ENCODE measurements at places on chromosomes 5 and 9.
A peak's percentile ranks its signal among the peaks of the same experiment; 100 is the strongest.

- H3K4me1 ChIP-seq = peaks cover 2% of the 10 kb centered on the region
- H3K27ac ChIP-seq = no peak overlapping the region
Observed at GRCh38 chr5:79111960-79112702, 522 bp downstream of the BHMT start.

GRCh38 chr5:178121391-178122276 is 8.3 kb downstream of the N4BP3 start:
- no peaks in the 10 kb centered on the region for H3K36me3 ChIP-seq
- no peak for DNase-seq
- H3K4me3 ChIP-seq = peak overlapping the region; percentile 64
- H3K4me1 ChIP-seq = peaks cover 14% of the 10 kb centered on the region
- H3K27ac ChIP-seq = peak overlapping the region; percentile 27

DNA sequence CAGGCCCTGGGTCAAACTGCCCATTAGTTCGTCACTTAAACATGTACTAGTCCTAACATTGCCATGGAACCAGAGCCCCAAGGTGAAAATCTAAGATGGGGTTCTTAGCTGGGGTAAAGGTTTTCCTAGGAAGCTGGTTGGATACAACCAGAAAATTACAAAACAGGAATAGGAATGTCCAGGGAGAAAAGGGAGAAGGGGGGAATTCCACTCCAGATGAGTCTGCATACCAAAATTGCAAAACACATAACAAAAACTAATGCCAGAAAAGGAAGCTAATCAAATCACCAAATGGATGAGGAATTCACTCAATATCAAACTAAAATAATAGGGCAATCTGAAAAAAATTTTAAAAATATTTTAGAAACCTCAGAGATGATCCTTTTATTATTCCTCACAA is 396.2 kb downstream of the EFNA5 start:
- no peak for DNase-seq
- no peak overlapping the region for H3K27ac ChIP-seq
- H3K27me3 ChIP-seq = no peaks in the 10 kb centered on the region
- H3K4me3 ChIP-seq = no peak overlapping the region
- H3K4me1 ChIP-seq = peaks cover 2% of the 10 kb centered on the region

DNA sequence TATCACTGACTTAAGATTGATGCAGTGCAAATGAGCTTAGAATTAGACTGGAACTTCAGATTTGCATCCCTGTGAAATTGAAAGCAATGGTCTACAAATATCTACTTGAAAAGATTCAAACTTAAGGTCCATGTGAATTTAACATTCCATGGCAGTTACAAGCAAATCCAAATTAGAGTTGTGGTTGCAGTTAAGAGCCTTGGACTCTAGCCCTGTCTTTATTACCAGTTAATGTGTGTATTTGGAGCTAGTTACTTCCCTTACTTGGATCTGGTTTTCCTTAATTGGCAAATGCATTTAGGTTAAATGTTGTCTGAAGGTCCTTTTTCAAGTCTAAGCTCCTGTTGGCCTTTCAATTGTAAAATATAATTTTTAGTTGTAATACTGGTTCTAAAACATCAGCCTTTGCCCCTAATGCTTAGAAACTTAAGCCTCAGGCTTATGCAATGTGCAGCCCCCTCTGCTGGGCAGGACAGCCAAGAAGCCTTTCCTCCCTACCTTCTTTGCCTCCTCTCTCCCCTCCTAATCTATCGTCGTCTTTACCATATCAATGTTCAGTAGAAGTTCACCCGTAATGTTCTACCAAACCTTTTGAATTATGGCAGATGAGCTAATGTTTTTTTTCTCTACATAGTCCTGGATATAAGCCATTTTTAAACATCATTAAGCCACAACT is 59.5 kb downstream of the ERMP1 start:
- no peak overlapping the region for H3K4me3 ChIP-seq
- H3K27ac ChIP-seq = peak overlapping the region; percentile 75
- no peak for DNase-seq
- H3K4me1 ChIP-seq = peaks cover 8% of the 10 kb centered on the region
- peaks cover 15% of the 10 kb centered on the region for H3K36me3 ChIP-seq

GRCh38 chr9:131625790-131626670 is 80.7 kb downstream of the PRRT1B start:
- peaks cover 30% of the 10 kb centered on the region for H3K4me1 ChIP-seq
- peak overlapping the region; percentile 97 for H3K27ac ChIP-seq
- peaks cover 3% of the 10 kb centered on the region for H3K36me3 ChIP-seq

GRCh38 chr9:109181284-109181683 is 14.2 kb upstream of the FRRS1L start:
- H3K27ac ChIP-seq = no peak overlapping the region
- peaks cover 9% of the 10 kb centered on the region for H3K27me3 ChIP-seq
- peaks cover 6% of the 10 kb centered on the region for H3K4me1 ChIP-seq
- no peaks in the 10 kb centered on the region for H3K36me3 ChIP-seq
- no peak for DNase-seq
- no peak overlapping the region for H3K4me3 ChIP-seq

DNA sequence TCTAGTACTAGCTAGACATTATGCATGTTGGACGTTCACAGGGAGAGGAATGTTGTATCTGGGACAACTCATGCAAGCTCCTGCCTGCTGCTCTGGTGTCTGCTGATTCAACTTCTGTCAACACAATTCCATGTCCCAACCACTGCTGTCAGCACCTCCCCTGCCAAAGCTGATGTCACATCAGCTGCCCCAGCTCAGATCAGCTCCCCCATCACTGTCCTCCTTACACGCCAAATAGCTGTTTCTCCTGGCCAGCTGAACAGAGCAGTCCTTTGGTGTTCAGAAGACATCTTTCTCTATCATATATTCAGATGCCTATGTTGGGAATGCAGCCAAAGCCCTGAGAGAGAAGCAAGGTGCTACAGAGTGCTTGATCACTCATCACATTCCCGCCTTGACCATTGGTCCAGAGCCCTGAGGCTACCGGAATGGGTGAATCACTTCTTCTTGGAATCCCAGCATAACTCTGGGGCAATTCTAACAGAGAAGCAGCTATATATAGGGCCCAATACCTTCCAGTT is 223.3 kb downstream of the SEC61B start:
- no peak overlapping the region for H3K4me3 ChIP-seq
- no peak overlapping the region for H3K27ac ChIP-seq
- peaks cover 2% of the 10 kb centered on the region for H3K36me3 ChIP-seq
- DNase-seq = no peak

- no peak overlapping the region for H3K27ac ChIP-seq
- no peaks in the 10 kb centered on the region for H3K27me3 ChIP-seq
- H3K36me3 ChIP-seq = no peaks in the 10 kb centered on the region
- no peak for DNase-seq
Observed at GRCh38 chr5:124772457-124773200, 26.2 kb upstream of the ZNF608 start.

DNA sequence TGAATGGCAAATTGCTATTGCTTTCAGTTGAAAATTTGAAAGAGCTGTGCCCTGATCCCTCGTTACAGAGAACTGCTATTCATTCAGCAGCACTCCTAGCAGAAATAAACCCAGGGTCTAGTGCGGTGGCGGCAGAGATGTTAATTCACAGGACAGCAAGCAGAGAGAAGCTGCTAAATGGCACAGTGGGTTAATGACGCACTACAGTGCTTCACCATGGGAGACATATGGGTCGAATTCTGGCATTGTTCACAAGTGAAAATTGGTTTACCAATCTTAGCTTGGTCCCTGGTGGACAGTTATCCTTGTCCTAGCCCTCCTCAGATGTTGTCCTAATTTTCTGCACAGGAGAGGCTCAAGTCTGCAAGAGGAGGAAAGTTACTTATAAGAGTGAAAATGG is 807.4 kb downstream of the TLE1 start:
- no peak overlapping the region for H3K4me3 ChIP-seq
- H3K27ac ChIP-seq = no peak overlapping the region
- no peaks in the 10 kb centered on the region for H3K36me3 ChIP-seq
- DNase-seq = no peak
- no peaks in the 10 kb centered on the region for H3K4me1 ChIP-seq

GRCh38 chr5:114948986-114949621 is 220.6 kb downstream of the TRIM36 start:
- H3K27ac ChIP-seq = no peak overlapping the region
- no peak for DNase-seq
- H3K36me3 ChIP-seq = no peaks in the 10 kb centered on the region
- H3K4me1 ChIP-seq = no peaks in the 10 kb centered on the region

GRCh38 chr5:142364251-142365145 is 39.7 kb upstream of the SPRY4 start:
- peaks cover 23% of the 10 kb centered on the region for H3K4me1 ChIP-seq
- H3K4me3 ChIP-seq = no peak overlapping the region
- no peaks in the 10 kb centered on the region for H3K27me3 ChIP-seq
- no peaks in the 10 kb centered on the region for H3K36me3 ChIP-seq
- no peak overlapping the region for H3K27ac ChIP-seq

- H3K27me3 ChIP-seq = peaks cover 42% of the 10 kb centered on the region
- peaks cover 2% of the 10 kb centered on the region for H3K36me3 ChIP-seq
- no peak for DNase-seq
- H3K4me1 ChIP-seq = peaks cover 2% of the 10 kb centered on the region
- no peak overlapping the region for H3K4me3 ChIP-seq
Observed at GRCh38 chr9:138022121-138022741, 144.6 kb downstream of the CACNA1B start.

- H3K27me3 ChIP-seq = no peaks in the 10 kb centered on the region
- no peaks in the 10 kb centered on the region for H3K4me1 ChIP-seq
- H3K4me3 ChIP-seq = no peak overlapping the region
- no peaks in the 10 kb centered on the region for H3K36me3 ChIP-seq
Observed at GRCh38 chr5:30438785-30439184, 754.7 kb upstream of the CDH6 start.

DNA sequence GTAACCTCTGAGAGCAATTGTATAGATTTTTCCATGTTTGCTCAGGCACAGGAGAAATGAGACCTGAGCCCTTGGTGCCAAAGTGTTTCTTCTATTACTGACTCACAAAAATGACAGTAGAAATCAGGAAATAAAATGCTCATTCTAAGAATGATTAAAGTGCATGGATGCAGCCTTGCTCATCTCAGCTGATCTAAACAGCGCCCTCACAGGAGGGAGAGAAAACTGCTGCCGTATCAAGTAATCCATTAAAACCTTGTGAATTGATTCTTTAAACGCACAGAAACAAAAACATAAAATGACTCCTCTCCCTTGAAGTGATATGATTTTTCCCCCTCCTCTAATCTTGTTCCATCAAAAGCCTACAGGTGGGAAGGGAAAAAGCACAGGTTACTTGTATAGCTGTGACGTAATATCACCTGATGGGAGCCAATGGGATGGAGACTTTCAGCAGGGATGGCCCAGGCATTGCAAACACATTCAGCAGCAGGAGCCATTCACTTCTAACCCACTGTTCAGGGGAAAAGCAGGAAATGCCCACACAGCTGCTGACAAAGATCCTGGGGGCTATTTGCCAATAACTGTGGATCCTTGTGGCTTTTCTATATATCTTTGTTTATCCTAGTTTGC is 76.7 kb downstream of the PLCXD3 start:
- no peaks in the 10 kb centered on the region for H3K27me3 ChIP-seq
- H3K27ac ChIP-seq = no peak overlapping the region
- H3K36me3 ChIP-seq = no peaks in the 10 kb centered on the region
- no peaks in the 10 kb centered on the region for H3K4me1 ChIP-seq
- no peak for DNase-seq

DNA sequence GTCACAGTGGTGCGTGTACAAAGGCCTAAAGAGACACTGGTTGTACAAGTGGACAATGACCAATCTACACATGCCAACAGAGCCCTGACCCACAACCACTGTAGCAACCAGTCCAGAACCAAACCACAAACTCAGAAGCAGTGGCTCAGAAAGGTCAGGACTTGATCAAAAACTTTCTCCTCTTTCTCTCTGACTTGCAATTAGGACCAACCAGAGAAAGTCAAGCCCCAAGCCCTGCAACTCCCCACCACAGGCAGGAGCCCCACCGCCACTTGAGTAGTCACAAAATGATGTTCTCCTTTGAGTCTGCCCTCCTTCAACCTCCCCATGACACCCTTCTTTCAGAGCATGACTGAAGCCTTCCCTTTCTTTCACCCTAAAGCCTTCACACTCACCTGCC is 291.8 kb downstream of the CDH10 start:
- no peaks in the 10 kb centered on the region for H3K27me3 ChIP-seq
- H3K27ac ChIP-seq = no peak overlapping the region
- H3K4me1 ChIP-seq = no peaks in the 10 kb centered on the region
- no peak for DNase-seq
- no peak overlapping the region for H3K4me3 ChIP-seq

DNA sequence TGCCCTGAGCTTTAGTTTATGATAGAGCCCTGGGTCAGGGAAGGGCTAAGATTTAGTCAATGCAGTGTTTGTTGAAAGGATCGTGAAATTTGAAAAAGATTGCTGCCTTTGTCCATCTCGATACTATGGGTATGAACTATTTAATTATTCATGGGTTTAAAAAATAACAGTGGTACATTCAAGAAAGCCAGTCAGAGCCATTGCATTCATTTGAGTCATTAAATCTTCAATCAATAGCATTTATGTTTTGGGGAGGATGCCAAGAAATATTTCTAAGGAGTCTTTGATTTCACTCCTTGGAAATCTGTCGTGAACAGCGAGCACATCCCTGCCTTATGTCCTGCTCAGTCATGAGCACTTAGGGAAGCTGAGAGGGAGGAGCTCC is 54.4 kb upstream of the LRRTM2 start:
- H3K27ac ChIP-seq = no peak overlapping the region
- H3K27me3 ChIP-seq = no peaks in the 10 kb centered on the region
- no peak overlapping the region for H3K4me3 ChIP-seq
- peaks cover 4% of the 10 kb centered on the region for H3K4me1 ChIP-seq
- H3K36me3 ChIP-seq = peaks cover 11% of the 10 kb centered on the region

GRCh38 chr5:1885868-1886845 is 3.4 kb upstream of the IRX4 start:
- no peak overlapping the region for H3K4me3 ChIP-seq
- no peak for DNase-seq
- H3K27ac ChIP-seq = no peak overlapping the region
- peaks cover 52% of the 10 kb centered on the region for H3K27me3 ChIP-seq
- H3K36me3 ChIP-seq = no peaks in the 10 kb centered on the region
- H3K4me1 ChIP-seq = peaks cover 8% of the 10 kb centered on the region

DNA sequence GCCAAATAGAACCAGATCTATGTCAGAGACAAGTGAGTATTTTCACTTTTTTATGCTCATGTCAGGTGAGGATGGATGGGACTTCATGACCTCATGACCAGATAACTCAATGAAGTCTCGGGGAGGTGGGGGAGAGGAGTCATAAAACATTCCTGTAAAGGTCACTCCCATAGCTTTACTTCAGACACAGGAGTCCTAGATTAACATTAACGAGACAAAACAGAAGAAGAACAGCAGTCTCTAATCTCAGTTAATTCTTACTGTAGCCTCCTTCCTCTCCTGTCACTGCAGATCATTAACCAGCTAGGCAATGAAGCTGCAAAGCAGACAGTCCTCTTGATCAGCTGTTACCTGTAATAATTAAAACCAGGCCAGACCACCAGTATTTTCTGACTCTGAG is 11.2 kb downstream of the CRHBP start:
- H3K27me3 ChIP-seq = peaks cover 19% of the 10 kb centered on the region
- no peak for DNase-seq
